Hippocampal formation (tissue), 2 donors: ENCODE measurements at places on chromosomes 2 and 18.

GRCh38 chr2:127101048-127101611 lies 5.8 kb downstream of the BIN1 start:
- no peak for DNase-seq

DNA sequence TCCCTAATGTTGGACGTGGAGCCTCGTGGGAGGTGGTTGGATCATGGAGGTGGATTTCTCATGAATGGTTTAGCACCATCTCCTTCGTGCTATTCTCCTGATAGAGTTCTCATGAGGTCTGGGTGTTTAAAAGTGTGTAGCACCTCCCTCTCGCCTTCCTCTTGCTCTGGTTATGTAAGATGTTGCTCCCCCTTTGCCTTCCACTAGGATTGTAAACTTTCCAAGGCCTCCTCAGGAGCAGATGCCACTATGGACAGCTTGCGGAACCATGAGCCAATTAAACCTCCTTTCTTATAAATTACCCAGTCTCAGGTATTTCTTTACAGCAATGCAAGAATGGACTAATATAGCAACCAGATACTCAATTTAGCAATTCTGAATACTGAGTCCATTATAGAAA lies 82.4 kb upstream of the PELI1 start:
- no peak for DNase-seq

DNA sequence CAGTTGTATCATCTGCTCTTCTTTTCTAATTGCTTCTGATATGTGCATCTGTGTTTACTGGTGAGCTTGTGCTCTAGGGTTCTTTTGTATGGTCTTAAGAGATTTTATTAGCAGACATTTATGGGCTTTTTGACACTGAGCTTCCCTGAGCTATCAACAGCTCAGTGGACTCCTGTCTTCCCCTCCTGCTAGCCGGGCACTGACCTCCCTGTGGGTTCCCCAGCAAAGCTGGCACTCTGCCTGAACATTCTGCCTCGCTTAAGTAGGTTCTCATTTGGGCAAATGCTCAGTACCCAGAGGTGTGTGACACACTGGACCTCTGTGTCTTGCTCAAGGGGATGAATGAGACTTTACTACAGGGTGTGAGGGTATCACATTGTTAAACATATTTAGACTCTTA lies 15.8 kb downstream of the TRAF3IP1 start:
- no peak for DNase-seq

GRCh38 chr18:78421392-78421791 lies 558.2 kb upstream of the SALL3 start:
- DNase-seq = no peak

GRCh38 chr18:4544142-4544541 lies 89.0 kb upstream of the DLGAP1 start:
- no peak for DNase-seq
